ENCODE measurements at places on chromosomes 2 and 18. TPM values are rescaled to one million over a fixed set of nuclear protein-coding genes. Genes with fewer than 3 reads are reported as not detected.

- DNase-seq = no peak
Observed at GRCh38 chr2:229612384-229612971, 101.9 kb downstream of the DNER start.

- DNase-seq = no peak
Observed at GRCh38 chr2:173150087-173150486, 74.4 kb downstream of the MAP3K20 start.

DNA sequence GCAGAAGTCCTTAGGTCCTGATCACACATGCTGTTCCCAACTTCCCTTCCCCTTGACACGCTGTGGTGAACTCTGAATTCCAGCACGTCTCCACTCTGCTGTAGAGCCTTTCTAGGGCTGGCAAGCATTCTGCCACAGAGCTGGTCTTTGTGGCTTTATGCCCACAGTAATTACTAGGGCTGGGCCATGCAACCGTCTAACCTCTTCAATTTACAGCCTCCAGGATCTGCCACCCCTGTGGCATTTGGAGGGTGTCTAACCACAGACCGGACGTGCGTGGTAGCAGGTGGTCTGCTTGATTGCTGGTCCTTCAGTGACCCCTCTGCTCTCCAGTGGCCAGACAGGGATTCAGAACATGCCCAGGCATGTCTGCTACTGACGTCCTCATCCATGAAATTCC lies 43.1 kb upstream of the TGFA start:
- no peak for DNase-seq

DNA sequence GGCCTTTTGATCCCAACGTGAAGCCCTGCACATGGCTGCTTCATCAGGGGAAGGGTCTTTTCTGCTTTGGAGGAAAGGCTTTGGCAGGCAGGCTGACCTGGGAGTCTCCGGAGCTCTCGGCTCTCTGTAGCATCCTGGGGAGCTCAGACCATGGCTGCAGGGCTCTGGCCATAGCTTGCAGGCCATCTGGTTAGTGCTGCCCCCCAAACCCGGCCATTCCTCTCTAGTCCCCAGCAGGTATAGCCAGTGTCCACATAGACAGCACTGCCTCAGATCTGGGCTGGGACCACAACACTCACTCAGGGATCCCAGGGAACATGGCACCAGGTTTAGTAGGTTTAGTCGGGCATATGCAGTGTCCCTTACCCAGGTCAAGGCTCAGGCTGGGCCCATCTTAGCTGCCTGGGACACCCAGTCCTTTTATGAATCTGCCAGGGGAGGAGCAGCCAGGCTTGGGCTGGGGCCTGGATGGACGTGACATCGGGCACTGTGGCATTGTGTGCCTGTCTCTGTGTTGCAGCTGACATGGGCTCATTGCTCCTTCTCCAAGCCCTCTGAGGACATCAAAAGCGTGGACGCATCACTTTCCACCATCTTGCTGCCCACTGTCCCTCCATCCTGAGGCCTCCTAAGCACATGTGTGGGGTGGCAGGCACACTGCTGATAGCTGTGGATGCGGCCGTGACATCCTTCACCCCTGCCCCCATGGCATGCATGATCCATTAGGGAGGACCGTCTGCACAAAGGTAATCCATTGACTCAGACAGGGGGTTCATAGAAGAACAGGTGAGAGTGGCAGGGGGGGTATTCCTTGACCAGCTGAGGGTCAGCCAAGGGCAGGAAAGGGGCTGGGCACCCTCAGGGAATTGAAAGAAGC lies 19.2 kb upstream of the GPR35 start:
- DNase-seq = peak; percentile 10

DNA sequence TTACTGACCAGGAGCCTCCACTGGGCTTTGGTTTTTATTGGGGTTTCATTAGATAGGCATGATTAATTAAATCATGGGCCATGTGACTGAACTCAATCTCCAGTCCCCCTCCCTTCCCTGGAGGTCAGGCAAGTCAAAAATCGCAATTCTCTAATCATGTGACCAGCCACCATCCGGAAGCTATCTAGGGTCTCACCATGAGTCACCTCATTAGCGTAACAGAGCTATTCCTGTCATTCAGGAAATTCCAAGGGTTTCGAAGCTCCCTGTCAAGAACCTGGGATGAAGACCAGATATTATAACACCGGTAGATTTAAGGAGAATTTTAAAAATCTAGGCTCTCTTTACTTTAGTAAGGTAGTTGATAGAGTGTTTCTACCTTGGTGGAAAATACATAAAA lies 180.3 kb upstream of the TCF4 start:
- no peak for DNase-seq

GRCh38 chr18:23126376-23127056 lies 8.8 kb upstream of the CABLES1 start:
- no peak for DNase-seq

DNA sequence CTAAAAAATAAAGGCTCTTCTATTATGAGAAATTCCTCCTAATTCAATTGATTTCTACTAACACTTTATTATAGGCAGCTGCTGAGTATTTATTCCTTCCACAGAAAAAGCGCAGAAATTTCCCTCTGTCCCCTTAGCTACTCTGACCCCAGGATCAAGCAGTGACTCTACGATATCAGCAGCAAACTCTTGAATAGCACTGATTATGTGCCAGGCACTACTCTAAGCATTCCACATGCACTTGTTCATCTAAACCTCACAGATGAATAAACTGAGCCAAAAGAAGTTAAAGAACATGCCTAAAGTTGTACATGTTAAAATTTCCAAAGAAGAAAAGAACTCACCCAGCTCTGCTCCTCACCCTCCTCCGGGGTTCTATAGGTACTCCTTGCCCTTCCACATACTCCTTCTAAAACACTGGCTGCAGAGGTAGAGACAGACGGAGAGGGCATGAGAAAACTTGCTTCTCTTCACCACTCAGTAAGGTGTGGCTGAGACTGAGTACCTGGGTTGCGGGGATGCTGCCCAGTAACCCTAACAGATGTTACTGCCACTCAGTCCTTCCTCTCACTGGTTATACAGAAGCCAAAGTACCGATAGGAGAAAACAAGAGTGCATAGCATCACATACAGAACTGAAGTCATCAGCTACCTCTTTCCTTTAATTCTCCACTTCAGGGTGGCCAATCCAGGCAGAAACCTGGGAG lies 9.9 kb downstream of the C1D start:
- no peak for DNase-seq

DNA sequence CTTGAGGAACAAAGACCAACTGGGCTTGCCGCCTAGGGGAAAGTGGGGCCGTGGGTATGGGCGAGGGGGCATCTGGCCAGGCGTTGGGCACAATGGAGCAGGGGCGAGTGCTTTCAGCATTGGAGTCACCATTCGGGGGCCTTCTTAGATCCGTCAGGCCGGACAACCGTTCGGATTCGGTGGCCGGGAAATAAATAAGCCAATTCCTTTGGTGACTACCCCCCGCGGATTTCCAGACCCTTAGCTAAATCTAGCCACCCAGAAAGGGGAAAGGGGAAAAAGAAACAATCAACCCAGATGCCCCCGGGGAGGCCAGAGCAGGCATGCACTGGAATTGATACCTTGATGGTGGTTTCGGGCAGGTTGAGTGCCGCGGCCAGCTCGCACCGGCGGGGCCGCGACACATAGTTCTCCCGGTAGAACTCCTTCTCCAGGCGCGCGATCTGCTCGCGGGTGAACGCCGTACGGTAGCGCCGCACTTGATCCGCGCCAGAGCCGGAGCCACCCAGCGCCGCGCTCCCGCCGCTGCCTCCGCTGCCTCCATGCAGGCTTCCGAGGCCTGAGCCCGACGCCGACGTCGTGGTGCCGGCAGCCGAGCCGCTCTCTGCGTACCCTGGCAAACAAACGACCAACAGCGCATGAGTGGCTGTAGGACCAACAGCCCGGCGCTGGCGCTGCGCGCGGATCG lies 1.8 kb downstream of the EVX2 start:
- DNase-seq = no peak

GRCh38 chr2:226862623-226863022 lies 26.8 kb downstream of the RHBDD1 start:
- DNase-seq = no peak

GRCh38 chr2:69200107-69200520 lies 186.9 kb downstream of the GFPT1 start:
- no peak for DNase-seq

DNA sequence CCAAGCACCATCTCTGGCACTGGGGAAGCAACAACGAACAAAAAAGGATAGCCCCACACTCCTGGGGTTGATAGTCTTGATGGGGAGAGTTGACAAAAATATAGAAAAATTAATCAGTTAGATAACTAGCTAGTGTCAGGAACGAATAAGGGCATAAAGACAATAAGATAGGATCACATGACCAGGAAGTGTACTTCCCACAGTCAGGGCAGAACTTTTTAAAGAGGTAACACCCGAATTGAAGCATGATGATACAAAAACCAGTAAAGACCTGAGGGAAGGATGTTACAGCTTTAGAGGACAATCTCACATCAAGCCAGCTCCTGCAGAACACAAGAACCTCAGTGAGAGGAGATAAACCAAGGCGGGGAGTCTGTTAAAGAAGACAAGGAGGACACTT lies 295.4 kb upstream of the CRIM1 start:
- no peak for DNase-seq

GRCh38 chr2:50345701-50346591 lies 686.0 kb downstream of the NRXN1 start:
- DNase-seq = no peak

DNA sequence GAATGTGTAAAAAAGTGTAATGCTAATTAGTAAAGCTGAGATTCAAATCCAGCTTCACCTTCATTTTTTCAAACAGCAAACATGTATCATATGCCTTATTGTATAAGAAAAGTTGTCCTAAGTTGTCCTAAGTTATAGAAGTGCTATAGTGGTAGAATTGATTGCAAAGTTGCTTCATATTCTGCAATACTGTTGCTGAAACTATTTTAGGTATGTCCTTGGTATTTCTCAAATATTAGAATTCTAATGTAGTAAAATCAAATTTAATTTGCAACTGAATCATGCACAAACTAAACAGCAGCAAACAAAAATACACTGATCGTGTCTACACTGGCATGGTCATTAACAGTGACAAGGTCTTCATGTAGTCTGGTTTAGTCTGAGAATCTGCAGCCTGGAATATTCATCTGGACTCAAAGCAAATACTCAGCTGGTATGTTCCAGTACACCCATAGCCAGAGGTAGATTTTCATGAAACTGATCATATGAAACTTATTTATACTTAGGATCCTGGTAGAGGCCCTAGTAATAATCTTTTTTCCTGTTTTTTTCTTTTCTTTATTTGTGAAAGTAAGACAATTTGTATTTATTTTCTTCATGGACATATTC lies 555.6 kb upstream of the ZEB2 start:
- no peak for DNase-seq

DNA sequence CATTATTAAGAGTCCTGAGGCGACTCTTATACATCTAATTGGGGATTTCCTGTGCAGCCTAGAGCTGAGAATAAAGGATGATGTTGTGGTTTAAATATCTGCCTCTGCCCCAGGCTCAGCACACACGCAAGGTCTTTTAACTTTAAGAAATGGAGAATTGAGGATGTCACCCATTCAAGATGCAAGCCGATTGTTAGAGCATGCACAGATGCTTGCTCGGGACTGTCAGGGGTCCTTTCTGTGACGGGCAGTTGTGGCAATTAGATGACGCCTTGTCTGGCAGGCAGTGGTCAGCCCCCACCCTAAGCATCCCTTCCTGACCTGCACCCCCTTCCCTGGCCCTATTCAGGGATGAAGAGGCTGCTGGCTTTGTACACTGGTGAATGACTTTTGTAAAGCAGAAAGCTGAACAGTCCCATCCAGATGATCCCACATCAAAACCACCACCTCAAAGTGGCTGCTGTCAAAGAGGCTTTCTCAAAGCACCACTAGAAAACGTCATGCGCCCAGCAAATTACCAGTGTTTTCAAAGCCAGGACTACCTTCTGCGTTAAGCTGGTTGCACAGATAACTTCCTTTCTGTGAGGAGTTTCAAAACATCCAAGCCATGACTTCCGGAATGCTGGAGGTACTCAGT lies 23.7 kb downstream of the FAM178B start:
- no peak for DNase-seq

The ASPRV1 gene
- total RNA-seq = 1.3 TPM

The PPIL3 gene
- 22.6 TPM for total RNA-seq

The RFTN2 gene
- total RNA-seq = 3.9 TPM

The ANKRD30B gene
- total RNA-seq = not detected

The SLC8A1 gene
- 590 TPM for total RNA-seq

The NDC80 gene
- total RNA-seq = 1.2 TPM

The GALNT14 gene
- total RNA-seq = 0.76 TPM

The POLE4 gene
- total RNA-seq = 42.7 TPM
